ENCODE measurements at places on chromosomes 1 and 21. TPM values are rescaled to one million over a fixed set of nuclear protein-coding genes. Genes with fewer than 3 reads are reported as not detected.

GRCh38 chr1:68594851-68595250, 98.0 kb upstream of the DEPDC1 start:
- no peak for DNase-seq

- no peak for DNase-seq
Observed at GRCh38 chr1:247419336-247419735, 3.4 kb downstream of the NLRP3 start.

GRCh38 chr1:97796711-97797110, 124.1 kb downstream of the DPYD start:
- DNase-seq: no peak

DNA sequence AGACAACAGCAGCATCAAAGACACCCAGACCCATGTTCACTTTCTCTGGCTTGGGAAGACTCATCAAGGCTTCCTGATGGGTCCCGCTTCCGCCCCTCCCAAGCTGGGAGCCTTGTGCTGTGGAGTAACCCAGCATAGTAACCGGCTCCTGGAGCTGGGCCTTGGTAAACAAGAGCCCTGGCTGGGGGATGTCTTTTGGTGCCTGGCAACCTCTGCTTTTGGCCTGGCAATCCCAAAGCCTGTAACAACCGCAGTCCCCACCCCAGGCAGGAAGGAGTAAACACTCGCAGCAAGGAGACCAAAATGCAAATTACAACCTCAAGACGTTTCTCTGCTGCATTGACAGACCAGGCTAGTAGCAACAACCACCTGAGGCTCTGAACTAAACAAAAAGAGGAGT, 16.9 kb upstream of the THRAP3 start:
- peak; percentile 37 for DNase-seq

- DNase-seq: peak; percentile 55
Observed at GRCh38 chr1:20732071-20732587, 374 bp downstream of the SH2D5 start.

- no peak for DNase-seq
Observed at GRCh38 chr1:89260042-89260441, 12.6 kb downstream of the GBP5 start.

GRCh38 chr1:82125119-82125518, 324.4 kb downstream of the ADGRL2 start:
- DNase-seq: no peak

- DNase-seq: no peak
Observed at GRCh38 chr1:183674339-183674738, 21.2 kb upstream of the APOBEC4 start.

- no peak for DNase-seq
Observed at GRCh38 chr1:201482755-201483154, 13.8 kb upstream of the PHLDA3 start.

DNA sequence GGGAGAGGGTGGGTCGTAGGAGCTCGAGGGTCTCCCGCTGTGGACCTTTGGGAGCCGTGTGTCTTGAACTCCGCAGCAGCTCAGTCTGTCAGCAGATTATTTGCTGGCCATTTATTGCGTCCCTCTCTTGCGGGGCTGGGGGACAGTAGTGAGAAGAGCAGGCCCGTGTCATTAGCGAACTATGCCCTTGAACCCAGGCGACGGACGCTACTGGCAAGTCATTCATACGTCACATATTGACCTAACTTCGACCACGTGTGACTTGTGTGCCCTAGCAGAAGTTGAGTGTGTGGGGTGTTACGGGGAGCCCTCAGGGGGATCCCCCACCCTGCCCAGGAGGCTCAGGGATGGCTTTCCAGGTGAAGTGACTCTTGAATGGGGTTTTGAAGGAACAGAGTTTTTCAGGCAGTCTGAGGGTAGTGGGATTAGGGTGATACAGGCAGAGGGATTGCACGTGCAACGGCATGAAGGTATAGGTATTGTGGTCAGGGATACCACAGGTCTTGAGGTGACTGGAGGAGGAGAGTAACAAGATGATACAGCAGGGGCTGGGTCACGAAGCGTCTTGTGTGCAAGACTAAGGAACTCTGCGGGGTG, 13.0 kb downstream of the RCC1 start:
- DNase-seq: no peak

- DNase-seq: no peak
Observed at GRCh38 chr1:173616859-173617258, 14.0 kb upstream of the SLC9C2 start.

GRCh38 chr1:226223786-226224244, 351 bp downstream of the MIXL1 start:
- peak; percentile 8 for DNase-seq

DNA sequence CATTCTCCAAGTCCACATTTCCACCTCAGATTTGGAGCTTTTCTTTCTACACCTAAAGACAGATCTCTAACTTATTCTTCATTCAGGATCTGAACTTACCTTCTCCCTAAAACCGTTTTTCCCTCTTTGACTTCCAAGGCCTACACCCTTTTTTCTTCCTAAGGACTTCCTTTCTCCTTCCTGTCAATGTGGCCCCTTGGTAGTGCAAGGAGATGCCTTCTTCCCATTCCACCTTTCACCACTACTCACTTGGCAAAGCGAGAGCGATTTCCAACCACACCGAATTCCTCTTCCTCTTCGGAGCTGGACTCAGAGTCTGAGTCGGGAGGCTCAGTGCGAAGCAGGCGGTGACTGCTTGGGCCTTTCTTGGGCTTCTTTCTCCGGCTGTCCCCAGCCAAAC, 1.3 kb downstream of the EFCAB14 start:
- no peak for DNase-seq

GRCh38 chr1:202733251-202733650, 23.0 kb upstream of the SYT2 start:
- DNase-seq: no peak

GRCh38 chr1:228090613-228091081, 8.1 kb downstream of the ARF1 start:
- peak; percentile 30 for DNase-seq

- DNase-seq: no peak
Observed at GRCh38 chr1:104765085-104765484, 1015.4 kb downstream of the AMY1C start.

DNA sequence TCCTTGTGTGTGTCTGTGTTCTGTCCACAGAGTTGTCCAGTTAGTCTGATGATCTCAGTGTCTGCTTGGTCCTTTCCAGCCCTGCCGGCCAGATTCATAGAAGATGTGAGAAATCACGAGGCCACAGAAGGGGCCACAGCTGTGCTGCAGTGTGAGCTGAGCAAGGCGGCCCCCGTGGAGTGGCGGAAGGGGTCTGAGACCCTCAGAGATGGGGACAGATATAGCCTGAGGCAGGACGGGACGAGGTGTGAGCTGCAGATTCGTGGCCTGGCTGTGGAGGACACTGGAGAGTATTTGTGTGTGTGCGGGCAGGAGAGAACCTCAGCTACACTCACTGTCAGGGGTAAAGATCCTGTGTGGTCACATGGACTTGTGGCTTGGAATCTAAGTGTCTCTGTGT, 95.8 kb downstream of the OBSCN start:
- no peak for DNase-seq

DNA sequence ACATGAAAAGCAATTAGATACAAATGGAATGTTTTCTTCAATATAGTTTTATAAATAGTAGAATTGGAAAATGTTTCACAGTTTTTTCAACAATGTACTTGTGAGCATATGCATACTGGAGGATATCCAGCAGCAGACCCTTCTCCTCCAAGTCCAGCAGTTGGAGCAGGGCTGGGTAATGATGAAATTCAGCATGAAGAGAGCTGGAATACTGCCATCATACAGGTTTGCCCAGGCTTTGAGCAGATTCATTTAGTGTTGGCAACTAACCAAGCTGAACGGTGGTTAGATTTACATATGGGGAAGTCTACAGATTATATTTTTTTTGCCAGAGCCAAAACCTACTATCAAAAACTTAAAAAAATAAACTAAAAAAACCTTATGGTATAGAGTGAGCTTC, 38.3 kb downstream of the WDR3 start:
- peak; percentile 10 for DNase-seq

DNA sequence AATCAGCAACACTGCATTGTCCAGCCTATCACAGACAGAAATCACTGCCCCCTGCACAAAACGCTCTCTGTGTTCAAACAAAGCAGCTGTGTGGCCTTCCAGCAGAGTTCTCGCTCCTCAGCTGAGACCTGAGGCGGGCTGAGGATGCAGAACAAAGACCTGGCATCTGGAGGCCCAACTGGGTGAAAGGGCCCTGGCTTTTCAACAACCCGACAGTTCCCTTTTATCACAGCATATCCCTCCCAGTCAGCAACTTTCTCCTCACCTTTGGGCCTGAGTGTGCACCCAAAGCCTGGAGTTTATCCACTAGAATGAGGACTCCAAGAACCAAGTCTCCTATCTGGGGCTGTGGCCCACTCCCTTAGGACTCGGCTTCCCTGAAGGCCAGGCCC, 42.6 kb upstream of the A3GALT2 start:
- DNase-seq: no peak

DNA sequence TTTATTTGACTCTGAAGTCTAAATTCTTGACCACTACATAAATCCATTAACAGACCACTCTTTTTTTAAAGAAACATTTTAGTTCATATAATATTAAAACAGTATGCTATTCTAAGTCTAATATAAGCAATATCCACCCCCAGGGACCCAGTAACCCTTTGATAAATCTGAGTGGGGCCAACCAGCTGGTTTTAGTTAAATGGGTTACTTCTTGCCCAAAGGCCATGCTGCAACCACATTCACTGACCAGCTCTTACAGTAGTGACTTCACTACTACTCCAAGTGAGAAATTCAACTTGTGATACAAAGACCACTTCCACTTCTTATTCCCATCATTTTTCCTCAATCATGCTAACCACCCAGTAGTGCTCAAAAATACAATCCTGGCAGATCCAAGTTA, 20.5 kb downstream of the FUBP1 start:
- DNase-seq: no peak

GRCh38 chr1:93394514-93394913, 48.8 kb downstream of the DR1 start:
- DNase-seq: no peak

Gene C1orf198
- 399 TPM for total RNA-seq

Gene SERINC2
- total RNA-seq: 21.2 TPM

Gene CLCNKA
- total RNA-seq: not detected

Gene PDC
- not detected for total RNA-seq

Gene CNKSR1
- not detected for total RNA-seq

Gene GJA8
- not detected for total RNA-seq

Gene RAB42
- 3.9 TPM for total RNA-seq

Gene LRRC3
- under 0.01 TPM for total RNA-seq

Gene MEX3A
- total RNA-seq: 1.9 TPM

Data from fibroblast of villous mesenchyme (primary cell).